Thymus (tissue), 14 donors: ENCODE measurements at places on chromosomes 11 and 22. TPM values are rescaled to one million over a fixed set of nuclear protein-coding genes. Genes with fewer than 3 reads are reported as not detected.

- no peak overlapping the region for H3K4me3 ChIP-seq
- no peak for DNase-seq
- peaks cover 9% of the 10 kb centered on the region for H3K36me3 ChIP-seq
- peaks cover 25% of the 10 kb centered on the region for H3K4me1 ChIP-seq
- no peak overlapping the region for H3K27ac ChIP-seq
These were observed 2.1 kb upstream of the PIM3 start for GRCh38 chr22:49958366-49958921.

Gene TSPAN32
- 15.7 TPM for polyA plus RNA-seq

GRCh38 chr11:20070459-20070858, 89.8 kb downstream of the DBX1 start:
- no peaks in the 10 kb centered on the region for H3K27me3 ChIP-seq
- no peak for DNase-seq
- no peaks in the 10 kb centered on the region for H3K36me3 ChIP-seq
- H3K27ac ChIP-seq = no peak overlapping the region
- no peak overlapping the region for H3K4me3 ChIP-seq

Gene RIC8A
- 54.7 TPM for polyA plus RNA-seq

Gene SYTL2
- 22.2 TPM for polyA plus RNA-seq

GRCh38 chr11:47946682-47947559, 33.4 kb upstream of the PTPRJ start:
- no peak for DNase-seq
- no peak overlapping the region for H3K27ac ChIP-seq
- H3K4me1 ChIP-seq = peaks cover 6% of the 10 kb centered on the region
- H3K27me3 ChIP-seq = no peaks in the 10 kb centered on the region
